ENCODE measurements at places on chromosomes 1 and 21.

- no peak for DNase-seq
Observed at GRCh38 chr1:206550446-206550845, 43.1 kb downstream of the RASSF5 start.

- no peak for DNase-seq
Observed at GRCh38 chr1:113617438-113618141, 141.7 kb downstream of the PHTF1 start.

- no peak for DNase-seq
Observed at GRCh38 chr1:198495631-198496030, 44.8 kb downstream of the ATP6V1G3 start.

DNA sequence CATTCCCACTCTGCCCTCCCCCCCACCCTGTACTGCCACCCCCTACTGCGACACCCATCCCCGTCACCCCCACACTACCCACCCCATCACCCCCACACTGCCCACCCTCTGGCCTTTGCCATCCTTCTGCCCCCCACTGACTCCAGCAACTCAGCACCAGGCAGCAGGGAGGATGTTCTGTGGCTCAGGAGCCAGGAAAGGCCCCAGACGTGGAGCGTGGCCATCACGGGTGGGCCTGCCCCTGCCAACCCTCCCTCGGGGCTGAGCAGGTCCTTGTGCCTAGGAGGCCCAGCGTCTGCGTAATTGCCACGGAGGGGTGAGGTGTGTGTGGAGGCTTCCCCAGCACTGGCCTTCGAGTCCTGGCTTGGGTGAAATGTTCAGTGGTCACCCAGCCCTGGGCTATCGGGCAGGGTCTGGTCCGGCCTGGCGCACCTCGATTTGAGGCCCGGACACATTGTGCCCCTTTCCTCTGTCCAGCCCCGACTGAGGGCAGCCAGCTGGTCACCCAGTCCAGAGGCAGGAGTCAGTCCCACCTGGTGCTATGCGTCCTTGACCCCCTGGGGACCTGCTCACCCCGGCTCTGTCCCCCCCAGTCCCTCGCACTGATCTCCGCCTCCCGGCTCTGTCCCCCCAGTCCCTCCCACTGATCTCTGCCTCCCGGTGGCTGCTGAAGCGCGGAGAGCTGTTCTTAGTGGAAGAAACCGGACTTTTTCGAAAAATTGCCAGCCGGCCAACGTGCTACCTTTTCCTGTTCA, 23.0 kb downstream of the ARHGEF16 start:
- DNase-seq, result no peak

- DNase-seq, result no peak
Observed at GRCh38 chr1:154351363-154352068, 26.2 kb downstream of the ATP8B2 start.

GRCh38 chr1:91031081-91031480, 9.2 kb upstream of the ZNF644 start:
- no peak for DNase-seq
